ENCODE measurements at places on chromosomes 16 and 17.
A peak's percentile ranks its signal among the peaks of the same experiment; 100 is the strongest.

DNA sequence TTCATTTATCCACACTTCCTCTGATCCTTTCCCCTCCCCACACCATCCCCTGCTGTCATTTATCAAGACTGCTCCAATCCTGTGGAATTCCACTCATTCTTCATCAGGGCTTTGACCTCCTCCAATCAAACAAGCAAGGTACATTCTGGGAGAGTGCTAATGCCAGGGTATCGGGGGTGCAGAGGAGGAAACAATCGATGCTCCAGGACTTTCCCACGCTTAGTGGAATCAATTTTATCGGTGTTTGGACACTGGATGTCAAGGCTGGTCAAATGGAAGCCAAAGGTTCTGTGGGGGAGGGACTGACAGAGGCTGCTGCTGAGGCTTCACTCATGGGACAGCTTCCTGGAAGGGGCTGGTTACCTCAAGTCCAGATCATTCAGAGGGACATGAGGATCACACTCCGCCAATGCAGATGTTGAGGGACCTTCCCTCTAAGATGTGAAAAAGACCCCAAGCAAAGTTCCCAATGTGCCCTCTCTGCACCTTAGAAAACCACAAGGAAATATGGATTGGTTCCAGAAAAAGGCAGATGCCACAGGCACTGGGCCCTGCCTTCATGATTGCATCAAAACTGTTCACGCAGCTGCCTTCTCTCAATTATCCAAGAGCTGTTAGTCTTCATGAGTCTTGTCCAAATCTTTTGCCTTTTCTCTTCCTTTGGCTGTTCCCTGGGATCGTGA lies 44.7 kb upstream of the SOX9 start:
- no peak for DNase-seq

DNA sequence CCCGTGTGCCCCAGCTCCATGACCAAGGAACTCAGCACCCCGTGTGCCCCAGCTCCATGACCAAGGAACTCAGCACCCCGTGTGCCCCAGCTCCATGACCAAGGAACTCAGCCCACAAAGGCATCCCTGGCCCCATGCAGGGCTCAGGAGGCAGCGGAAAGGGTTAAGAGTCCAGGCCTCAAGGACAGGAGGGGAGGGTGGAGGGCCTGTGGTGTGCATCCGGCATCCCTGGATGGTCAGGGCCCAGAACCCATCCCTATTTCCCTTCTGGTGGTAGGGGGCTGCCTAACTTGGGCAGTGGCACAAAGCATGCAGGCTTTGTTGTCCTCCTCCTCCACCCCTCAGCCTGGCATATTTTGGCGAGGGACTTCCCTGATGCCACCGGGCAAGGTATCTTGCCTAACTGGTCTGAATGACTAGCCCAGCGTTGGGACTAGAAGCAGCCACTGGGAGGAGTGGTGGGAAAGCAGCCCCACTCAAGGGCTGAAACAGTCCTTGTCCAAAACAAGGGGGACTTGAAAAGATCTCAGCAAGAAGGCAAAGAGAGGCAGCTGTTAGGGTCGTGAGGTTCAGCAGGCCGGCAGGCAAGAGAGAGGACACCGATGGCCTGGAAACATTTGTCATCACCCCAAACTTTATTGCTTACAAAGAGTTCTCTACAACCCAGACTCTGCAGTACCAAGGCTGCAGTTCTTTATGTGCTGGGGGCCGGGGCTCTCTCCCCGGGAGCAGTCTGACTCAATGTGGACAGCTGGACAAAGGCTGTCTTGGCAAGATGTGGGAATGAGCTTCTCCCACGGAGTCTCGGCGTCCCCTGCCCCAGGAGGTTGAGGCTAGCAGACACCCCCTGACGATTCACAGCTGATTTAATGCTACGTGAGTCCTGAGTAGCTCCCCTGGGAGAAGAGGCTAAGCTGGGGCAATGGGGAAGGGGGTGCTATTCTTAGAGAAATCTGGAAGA lies 902 bp upstream of the SPATA32 start:
- no peak for DNase-seq

- DNase-seq = no peak
These were observed 47.3 kb downstream of the RPH3AL start for GRCh38 chr17:305090-305976.

GRCh38 chr17:12667299-12667958 lies 1.7 kb downstream of the MYOCD start:
- DNase-seq = peak; percentile 23

GRCh38 chr16:27313422-27314160 lies at the start of gene IL4R:
IL4R (plus strand) TSS chr16:27313974; CDS start chr16:27340204, 26,230 bp downstream.
- DNase-seq = no peak

- DNase-seq = no peak
These were observed 1.3 kb downstream of the GSPT1 start for GRCh38 chr16:11914210-11915113.

- no peak for DNase-seq
These were observed 105.7 kb downstream of the PITPNC1 start for GRCh38 chr17:67482764-67483163.

- DNase-seq = no peak
These were observed 80.2 kb upstream of the STAC2 start for GRCh38 chr17:39305978-39306377.

Measured in AG09319 (cell line).